ENCODE measurements at places on chromosomes 2 and 18.

GRCh38 chr2:130387804-130388203, 31.9 kb downstream of the PTPN18 start:
- DNase-seq, result no peak

DNA sequence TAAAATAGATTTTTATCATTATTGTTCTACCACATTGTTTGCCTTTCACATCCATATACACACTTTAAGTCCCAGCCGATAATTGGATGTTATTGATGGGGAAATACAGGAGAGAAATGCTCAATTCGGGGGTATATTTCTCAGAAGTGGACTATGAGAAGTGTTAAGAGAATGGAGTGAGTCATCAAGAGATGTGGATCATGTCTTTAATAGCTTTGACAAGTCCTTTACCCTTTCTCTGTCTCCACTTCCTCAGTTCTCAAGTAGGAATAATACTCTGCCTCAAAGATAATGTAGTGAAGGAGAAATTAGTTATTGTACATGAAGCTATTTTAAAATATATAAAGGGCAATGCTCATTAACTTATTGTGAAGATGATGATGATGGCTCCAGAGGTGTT, 1017.6 kb upstream of the PIK3C3 start:
- no peak for DNase-seq

- DNase-seq, result no peak
These were observed 29.1 kb downstream of the ID2 start for GRCh38 chr2:8710951-8711350.

- DNase-seq, result no peak
These were observed 585.1 kb downstream of the ZEB2 start for GRCh38 chr2:143934626-143935481.

- DNase-seq, result no peak
These were observed 54.0 kb upstream of the IMP4 start for GRCh38 chr2:130288467-130289403.

DNA sequence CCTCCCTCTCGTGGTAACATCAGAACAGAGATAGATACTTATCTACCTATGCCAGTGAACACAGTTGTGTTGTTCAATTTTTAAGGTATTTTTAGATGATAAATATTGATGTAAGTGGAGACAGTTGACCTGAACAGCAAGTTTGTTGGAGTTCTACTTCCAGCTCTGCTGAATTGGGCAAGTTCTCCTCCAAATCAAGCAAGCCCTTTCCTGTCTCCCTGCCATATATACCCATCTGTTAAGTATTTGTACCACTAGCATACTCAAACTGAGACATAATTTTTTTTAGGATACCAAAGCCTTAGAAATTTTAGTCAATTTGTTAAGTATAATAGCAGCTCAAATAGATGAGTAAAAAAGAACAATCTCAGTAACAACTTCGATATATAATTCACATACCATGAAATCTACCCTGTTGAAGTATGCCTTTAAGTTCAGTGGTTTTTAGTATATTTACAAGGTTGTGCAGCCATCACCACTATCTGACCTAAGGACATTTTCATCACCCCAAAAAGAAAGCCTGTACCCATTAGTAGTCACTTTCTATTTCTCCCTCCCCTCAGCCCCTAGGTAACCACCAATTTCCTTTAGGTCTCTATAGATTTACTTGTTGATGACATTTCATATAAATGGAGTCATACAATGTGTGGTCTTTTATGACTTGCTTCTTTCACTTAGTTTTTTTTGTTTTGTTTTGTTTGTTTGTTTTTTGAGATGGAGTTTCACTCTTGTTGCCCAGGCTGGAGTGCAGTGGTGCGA, 61.8 kb downstream of the COX7A2L start:
- DNase-seq, result no peak

DNA sequence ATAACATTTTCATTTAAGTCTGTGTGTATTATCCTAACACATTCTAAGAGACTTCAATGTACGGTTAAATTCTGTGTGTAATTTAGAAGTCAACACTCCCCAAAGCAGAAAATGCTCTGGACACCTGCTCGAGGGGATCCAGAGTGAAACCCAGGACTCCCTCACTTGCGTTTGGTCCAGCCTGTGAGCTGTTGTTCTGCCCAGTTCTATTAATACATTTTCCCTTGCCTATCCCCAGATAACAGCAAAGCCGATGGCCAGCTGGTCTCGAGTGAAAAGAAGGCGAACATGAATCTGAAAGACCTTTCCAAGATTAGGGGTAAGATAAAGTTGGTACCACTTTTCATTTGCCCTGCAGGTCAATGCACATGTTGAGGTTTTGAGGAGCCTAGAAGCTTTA, 31.0 kb upstream of the SP100 start:
- DNase-seq, result no peak

DNA sequence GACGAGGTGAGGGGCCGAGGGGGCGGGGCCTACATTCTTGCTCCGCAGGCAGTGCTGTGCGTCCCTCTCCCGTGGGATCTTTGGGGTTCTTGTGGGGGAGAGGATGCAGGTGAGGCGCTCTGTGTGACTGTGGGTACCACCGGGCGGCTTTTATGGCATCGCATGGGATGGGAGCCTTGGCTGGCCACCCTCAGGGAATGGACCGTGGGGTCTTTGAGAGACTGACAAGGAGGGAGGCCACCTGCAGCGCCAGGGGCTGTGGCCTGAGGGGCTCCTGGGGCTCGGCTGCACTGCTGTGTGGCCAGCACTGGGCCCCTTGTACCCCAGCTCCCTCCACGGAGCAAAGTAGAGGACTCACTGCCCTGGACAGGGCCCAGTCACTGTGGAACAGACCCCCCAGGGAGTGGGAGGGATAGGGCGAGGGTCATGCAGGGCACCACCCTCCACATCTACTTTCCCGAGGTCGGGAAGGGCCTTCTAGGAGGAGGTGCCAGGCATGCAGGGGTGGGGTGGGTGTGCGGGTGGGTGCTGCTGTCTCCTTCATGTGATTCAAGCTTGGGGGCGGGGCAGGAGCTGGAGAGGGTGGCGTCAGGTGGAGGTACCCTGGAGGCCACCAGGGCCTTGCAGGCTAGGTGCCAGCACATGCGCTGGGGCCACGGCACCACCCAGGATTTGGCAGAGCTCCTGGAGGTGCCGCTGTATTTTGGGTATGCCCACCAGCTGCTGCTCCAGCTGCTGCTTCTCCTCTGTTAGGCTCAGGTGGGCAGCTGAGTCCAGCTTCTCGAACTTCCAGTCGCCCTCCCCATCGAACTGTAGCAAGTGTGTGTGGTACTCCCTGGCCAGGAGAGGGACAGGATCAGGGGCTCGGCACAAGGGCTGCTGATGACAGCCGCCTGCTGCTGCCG, 1072.4 kb downstream of the RPIA start:
- DNase-seq, result no peak

- DNase-seq, result no peak
These were observed 2.1 kb upstream of the SIX3 start for GRCh38 chr2:44939106-44940048.

- DNase-seq, result no peak
These were observed 39.5 kb upstream of the TFPI start for GRCh38 chr2:187593697-187594096.

GRCh38 chr18:49026501-49027373, 76.0 kb upstream of the SMAD7 start:
- DNase-seq, result peak; percentile 66

DNA sequence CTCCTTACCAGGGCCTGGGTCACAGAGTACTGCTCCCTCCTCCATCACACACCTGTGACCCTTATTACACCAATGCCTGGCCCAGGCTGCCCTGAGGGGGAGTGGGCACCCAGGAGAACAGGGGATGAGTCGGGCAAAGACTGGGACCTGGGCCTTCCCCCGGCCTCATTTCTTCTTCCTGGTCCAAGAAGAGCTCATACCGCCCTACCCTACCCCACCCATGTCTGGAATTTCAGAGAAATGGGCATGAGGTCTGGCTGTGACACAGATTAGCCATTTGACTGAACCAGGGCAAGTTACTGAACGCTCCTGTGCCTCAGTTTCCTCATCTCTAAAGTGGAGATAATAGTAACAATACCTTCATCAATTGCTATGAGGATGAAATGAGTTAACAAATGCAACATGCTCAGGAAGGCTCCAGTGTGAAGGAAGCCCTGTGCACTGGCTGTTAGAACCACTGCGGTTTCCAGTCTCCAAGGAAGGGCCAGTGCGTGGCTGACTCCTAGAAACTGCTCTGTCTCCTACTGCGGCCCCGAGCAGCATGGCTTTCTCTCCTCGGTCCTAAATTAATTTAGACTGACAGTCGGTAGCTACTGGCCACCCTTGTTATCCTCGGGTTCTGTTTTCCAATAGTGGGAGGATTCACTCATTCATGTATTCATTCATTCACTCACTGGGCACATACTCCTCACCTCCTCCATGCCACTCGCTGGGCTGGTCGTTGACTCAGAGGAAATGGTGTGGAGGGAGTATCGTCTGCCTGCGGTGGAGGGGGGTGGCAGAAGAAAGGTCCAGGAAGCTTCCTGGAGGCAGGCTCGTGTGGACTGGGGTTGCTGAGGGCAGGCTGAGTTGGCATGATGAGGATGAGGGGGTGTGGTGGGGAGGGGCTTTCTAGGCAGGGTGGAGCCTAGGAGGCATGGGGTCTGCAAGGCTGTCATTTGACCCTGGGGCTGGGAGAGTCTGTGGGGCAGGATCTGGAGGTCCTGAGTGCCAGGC, 175.6 kb downstream of the GLI2 start:
- no peak for DNase-seq

GRCh38 chr2:33275689-33276444, 200.6 kb upstream of the RASGRP3 start:
- no peak for DNase-seq

DNA sequence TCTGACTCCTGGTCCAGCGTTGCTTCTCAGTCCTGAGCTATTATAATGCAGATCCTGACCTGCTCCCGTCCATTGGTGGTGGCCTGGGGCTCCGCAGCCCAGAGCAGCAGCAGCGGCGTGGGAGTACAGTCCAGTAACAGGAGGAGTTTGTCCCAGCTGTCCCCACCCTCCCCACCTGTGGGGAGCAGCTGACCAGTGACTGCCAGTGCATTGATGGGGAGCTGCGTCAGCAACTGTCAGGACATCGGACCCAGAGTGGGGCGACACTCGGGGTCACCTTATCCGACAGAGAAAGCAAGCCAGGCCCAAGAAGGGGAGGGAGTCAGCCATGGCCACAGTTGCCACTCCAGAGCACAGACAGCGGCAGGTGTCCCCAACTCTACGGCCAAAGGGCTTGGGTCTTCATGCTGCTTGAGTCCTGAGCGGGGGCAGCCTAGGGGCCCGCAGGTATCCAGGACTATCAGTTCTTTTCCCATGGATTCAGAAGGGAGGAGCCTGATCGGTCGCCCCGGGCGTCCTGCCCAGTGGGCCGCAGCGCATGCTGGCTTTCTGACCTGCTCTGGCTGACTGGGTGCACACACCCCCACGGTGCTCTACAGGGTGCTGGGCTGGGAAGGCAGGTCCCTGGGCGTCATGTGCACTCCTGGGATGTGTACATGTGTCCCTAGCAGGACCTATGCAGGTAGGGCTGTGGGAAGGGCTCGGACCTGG, 29.7 kb downstream of the DNMT3A start:
- no peak for DNase-seq

DNA sequence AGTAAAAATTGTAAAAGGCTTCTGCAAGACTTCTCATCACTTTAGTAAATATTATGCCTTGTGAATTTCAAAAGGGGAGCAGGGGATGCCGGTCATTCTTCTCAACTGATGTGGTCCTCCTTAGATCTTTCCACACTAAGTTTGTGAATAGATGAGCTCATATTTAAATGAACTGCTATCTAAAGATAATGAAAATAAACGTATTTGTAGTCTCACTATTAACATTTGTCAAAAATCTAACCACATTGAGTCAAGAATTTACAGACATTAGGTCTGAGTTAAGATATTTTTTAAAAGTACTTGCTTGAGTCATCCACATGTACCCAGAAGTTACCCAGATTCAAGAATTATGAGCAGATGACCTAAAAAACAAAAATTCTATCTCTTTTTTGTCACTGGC, 6.5 kb downstream of the PRPF40A start:
- DNase-seq, result no peak

DNA sequence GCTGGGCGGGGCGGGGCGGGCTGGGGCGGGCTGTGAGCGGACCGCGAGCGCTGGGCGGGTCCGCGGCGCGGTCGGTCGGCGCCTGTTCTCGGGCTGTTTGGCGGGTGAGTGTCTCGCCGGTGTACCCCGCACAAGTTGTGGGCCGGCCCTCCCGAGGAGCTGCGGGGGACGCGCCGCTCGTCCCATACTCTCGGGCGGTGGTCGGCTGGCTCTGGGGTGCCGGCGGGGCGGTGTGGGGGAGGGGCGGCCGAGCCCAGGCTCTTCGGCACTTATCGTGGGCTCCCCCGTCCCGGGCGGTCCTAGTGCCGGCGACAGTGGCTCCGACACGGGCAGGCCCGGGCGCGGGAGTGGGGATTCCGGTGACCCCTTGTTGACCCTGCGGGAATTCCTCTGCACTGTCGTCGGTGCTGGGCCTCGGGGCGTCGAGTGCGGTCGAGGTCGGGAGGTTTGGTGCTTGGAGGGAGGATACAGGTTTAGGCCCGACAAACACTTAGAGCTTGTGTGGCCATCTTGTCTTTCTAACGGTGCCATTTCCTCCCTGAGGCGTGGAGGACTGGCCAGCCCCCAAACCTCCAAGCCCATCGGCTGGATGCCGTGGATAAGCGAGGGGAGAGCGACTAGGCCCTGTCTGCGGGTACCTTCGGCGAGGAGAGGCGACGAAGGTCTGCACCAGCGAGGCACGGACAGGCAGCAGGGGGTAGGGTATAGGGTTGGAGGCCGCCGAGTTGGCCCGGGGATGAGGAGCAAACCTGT, at the start of gene SEPTIN2:
TSS of gene SEPTIN2 (plus strand) at position 47 of the 753 bp plus-strand sequence. CDS start 8,308 bp downstream, outside the sequence.
- DNase-seq, result peak; percentile 96
